ENCODE measurements at places on chromosomes 3 and 15.
A peak's percentile ranks its signal among the peaks of the same experiment; 100 is the strongest.

DNA sequence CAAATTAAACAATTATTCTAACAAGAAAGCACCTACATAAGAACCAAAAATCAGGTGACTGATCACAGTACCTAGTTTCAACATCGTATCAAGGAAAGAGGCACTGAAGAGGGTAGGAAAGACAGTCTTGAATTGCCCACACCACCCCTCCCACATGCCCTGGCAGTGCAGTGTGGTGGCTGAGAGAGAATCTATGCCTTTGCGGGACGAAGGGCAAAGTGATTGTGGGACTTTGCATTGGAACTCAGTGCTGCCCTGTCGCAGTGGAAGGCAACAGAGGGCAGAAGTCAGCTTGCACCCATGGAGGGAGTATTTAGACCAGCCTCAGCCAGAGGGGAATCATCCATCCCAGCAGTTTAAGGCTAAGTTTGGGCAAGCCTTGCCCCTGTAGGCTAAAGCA is 24.5 kb downstream of the NEDD4 start:
- no peak for DNase-seq

DNA sequence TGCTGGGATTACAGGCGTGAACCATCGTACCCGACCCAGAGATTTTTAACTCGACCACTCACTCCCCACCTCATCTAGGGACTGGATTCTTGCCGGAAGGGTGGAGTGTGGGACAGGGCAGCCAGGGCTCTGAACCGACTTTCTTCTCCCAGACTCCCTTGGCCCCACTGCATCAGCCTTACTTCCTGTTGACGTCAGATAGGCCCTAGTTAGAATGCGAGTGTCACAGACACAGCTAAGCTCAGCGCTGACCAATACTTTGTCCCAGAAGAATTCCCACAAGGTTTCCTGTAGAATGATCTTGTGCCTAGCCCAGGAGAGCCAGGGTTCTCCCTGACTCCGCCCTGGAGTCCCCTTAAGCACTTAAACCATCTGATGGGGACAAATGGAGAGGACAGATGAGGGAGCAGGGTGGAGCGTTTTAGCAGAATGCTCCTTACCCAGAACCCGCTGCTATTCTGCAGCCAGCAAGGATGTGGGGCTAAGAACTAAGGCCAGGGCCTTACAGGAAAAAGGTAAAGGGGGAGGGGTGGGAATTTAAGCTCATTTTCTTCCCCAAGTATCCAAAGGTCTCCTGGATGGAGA is 5.8 kb upstream of the TUSC2 start:
- no peak for DNase-seq

DNA sequence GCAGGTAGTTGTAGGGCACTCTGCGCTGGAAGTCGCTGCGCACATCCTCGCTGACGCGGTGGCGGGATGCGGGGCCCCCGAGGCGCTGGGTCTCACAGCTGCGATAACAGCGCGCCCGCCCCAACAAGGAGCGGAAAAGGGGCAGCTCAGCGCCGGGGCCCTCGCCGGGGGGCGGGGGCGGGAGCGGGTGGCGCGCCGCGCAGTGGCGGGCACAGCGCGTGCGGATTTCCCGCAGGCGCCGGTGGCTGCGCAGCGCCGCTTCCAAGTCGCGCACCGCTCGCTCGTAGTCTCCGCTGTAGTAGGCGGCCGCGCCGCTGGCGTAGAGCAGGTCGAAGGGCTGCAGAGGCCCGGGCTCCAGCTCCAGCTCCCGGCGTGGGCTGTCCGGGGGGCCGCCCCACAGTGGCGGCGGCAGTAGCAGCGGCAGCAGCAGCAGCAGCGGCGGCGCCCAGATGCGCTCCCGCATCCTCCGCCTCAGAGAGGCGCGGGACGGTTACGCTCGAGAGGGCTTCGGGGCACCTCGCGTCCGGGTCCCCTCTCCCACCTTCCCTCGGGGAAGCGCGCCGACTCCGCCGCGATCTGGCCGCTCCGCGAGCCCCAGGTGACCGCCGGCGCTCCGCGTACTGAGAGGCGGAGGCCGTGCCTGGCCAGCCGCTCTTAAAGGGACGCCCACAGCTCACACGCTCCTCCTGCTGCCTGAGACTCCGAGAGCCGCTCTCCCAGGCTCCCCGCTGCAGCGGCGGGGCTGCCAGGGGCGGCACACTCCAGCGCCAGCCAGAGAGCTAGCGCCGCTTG is at the start of gene P3H2:
Gene P3H2, minus strand, starts transcription at position 629 of the 792 bp plus-strand sequence. Its CDS starts 166 bp downstream, at position 463.
- peak; percentile 88 for DNase-seq

DNA sequence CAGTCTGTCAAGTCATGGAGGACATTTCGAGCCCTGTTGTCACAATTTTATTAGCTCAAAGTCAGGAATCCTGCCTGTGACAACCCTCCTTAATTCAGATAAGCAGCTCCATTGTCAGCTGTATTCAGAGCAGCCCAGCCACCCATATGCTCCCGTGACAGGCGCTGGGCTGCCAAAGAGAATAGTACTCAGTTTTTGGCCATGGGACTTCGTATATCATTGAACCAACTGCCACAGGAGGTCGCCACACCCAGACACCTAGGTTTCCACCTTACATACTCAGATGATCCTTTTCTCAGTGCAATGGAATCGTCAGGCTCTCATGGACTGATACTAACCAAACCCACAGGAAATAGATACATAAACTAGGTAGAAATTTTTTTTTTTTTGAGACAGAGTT is 100.2 kb downstream of the C3orf70 start:
- no peak for DNase-seq

DNA sequence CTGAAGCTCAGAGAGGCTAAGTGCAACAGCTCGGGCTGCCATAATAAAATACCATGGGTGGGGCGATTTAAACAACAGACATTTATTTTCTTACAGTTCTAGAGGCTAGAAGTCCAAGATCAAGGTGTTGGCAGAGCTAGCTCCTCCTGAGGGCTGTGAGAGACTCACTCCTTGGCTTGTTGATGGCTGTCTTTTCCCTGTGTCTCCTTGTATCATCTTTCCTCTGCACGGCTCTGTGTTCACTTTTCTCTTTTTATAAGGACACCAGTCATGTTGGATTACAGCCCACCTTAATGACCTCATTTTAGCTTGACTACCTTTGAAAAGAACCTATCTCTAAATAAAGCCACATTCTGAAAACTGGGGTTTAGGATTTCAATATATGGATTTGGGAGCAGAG is 129.7 kb downstream of the RPL22L1 start:
- DNase-seq, result no peak
